ENCODE measurements at places on chromosomes 13 and 19.
A peak's percentile ranks its signal among the peaks of the same experiment; 100 is the strongest.

DNA sequence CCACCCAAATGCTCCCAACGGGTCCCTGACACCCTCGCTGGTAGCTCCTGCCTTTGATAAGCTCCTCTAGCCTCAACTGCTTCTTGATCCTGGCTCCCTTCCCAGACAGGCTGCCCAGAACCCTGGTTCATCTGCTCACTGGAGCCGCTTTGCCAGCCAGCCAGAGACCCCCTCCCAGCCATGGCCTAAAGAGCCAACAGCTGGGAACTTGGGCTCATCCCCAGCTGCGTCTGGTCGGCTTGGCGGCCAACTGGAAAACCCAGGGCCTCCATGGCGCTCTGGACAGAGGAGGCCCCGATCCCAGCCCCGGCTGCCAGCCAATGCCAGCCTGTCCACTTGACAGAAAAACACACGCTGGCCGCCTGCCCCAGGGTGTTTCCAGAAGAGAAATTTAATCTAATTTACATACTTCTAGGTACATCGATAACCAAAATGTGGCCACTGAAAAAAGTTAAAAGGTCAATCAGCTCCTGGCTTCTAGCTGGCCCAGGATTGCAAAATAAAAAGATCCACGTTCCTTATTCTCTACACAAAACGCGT is 3.0 kb upstream of the AKAP8L start:
- DNase-seq = no peak

DNA sequence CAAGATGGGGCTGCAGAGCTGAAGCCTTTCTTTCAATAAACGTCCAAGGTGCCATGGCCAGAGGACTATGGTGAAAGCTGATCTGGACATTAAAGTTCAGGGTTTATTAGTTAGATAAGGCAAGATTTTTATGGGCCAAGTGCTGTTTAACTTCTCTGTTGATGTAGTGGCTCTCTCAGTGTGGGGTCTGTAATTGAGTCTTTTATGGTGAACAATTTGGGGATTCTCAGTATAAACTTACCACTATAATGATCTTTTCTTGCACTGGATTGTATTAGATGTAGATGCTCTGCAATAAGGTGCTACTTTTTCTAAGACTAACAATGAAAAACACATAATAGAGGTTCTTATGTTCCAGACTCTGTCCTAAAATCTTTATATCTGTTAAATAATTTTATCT is 190.1 kb upstream of the KLF12 start:
- no peak for DNase-seq

DNA sequence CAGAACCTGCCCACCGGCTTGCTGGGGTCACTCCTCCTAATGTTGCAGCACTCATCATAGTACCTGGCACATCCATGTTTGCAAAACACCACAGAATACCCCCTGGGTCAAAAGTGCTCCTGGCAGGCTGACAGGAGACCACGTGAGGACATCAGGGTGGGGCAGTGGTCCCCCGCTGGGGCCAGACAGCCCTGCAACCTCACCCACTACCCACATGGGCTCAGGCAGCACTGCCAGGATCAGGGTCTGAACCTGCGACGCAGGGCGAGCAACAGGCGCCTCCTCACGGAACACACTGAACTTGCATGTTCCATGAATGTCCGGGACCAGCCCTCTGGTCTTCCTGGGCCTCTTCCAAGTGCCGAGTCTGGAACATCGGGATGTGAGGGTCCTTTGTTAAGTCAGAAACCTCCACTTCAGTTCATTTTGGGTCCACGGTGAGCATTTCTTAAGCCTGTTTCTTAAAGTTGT is 1.4 kb upstream of the SLC7A9 start:
- DNase-seq = no peak

DNA sequence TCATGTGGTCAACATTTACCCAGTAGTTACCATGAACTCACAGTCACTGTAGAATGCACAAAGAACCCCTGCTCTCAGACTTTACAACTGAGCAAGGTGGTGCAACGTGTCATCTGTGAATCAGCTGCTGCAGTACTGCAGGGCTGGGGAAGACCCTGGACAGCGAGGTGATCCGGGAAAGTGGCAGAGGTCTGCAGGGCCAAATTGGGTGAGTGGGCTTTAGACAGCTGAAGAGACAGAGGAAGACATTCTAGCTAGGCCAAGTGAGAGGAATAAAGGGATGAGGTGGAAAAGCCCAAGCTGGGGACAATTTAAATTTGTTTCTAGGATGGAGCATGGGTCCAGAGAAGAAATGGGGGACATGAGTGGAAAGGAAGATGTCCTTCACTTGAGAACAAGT is 270.5 kb downstream of the DCLK1 start:
- no peak for DNase-seq

- no peak for DNase-seq
Measured at GRCh38 chr13:91948736-91949135, 550.3 kb downstream of the GPC5 start.

DNA sequence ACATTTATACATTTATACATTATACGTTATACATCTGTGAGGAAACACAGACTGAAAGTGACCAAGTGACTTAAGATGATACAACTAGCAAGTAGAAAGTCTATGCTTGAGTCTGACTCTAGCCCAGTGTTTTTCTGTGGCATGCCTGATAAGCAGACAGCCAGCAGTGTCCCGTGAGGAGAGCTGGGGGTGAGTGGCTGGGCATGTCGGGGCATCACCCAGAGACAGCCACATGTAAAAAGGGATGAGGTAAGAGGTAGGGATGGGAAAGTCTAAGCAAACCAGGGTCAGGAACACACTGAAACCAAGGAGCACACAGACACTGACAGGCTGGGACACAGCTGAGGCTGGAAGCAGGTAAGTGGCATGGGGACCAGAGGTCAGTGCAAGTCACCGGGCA is 333.2 kb downstream of the FOXO1 start:
- no peak for DNase-seq

DNA sequence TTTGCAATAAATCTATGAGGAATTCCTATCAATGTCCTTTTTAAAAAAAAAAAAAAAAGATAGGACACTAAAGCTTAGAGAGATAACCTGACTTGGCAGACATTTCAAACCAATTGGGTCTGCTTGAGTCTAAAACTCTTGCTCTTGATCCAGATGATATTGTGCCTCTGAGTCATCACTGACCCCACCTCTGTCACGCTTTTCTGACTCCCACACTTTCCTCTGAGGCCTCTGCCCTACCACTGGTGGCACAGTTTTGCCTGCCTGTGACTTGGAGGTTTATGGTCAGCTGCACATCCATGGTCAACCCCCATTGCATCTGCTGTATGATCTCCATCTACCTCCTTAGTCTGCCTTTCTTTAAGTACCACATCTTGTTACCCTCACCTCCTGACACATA is 328.7 kb downstream of the SPRY2 start:
- DNase-seq = no peak

DNA sequence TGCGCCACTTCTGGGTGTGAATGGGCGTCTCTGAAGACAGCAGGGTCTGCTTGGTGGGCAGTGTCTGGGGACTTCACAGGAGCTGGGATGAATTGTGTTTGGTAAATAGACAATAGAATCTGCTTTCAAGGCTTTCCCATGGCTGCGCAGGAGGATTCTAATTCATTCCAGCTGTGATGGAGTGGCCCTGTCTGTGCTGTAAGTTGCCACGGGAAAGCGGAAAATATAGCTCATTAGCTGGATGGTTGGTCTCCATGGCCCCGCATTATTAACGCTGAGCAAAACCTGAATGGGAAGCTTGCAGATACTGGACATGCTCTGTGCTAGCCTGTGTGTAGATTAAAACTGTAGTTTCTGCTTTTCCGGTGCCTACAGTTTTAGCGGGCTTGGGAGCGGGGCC is 15.6 kb upstream of the C1QTNF9 start:
- DNase-seq = no peak

GRCh38 chr19:14366529-14366928 is 14.7 kb upstream of the ADGRE5 start:
- peak; percentile 46 for DNase-seq

- DNase-seq = no peak
Measured at GRCh38 chr13:21537105-21537504, 66.9 kb downstream of the MICU2 start.

DNA sequence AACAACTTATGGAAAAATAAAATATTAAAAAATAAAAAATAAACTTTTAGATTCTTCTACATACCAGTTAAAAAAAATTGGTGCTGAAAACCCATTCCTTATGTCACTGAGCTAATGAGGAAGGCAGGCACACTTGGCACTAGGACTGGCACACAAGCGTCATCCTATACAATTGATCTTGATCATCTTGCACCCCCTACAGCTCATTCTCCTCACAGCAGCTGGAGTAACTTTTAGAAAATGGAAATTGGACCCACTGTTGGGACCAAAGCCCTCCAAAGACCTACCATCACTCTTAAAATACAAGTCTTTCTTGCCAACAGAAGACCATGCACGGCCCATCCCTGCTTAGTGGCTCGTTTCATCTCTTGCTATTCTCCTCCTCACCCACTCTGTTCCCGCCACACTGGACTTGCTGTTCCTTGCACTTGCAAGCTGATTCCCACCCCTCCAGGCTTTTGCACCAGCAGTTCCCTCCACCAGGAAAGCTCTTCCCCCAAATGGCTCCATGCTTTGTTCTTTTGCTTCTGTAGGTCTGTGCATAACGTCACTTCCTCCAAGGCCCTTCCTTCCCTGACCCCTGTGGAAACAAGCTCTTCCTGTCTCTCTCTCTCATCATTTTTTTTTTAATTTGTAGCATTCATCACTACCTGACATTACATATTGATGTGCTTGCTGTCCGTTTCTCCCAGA is 11.6 kb downstream of the CTU1 start:
- DNase-seq = no peak

DNA sequence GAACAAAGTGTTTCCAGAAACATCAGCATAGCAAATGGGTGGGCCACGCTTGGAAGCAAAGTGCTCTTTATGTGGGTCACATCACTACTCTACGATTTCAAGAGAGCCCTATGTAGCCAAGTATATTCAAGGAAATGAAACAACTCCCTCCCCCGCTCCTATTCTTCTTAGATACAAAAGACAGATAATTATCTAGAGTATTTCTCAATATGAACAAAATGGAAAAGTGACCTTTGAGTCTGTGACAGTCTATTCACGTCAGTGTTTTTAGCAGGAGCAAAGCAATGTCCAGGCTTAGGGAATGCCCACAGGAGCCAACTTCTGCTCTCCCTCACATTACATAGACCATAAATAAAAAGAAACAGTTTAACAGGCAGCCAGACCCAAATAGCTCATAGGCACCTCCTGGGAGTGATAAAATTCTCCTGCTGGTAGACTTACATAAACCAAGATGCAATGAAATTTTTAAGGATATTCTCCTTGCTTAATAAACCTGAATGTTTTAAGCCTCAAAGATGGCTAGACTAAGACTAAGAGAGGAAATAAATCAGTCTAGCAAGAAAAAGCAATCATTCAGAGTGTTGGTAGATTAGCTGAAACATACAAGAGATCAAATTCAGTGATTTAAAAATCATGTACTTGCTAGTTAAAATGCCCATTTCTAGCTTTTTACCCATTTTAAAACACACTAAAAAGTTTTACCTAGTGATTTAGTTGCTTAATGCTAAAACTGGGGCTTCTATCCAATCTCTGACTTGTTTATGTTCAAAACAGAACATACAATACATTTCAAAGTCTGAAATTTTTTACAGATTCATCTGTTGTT is 182.8 kb downstream of the RGCC start:
- DNase-seq = no peak

DNA sequence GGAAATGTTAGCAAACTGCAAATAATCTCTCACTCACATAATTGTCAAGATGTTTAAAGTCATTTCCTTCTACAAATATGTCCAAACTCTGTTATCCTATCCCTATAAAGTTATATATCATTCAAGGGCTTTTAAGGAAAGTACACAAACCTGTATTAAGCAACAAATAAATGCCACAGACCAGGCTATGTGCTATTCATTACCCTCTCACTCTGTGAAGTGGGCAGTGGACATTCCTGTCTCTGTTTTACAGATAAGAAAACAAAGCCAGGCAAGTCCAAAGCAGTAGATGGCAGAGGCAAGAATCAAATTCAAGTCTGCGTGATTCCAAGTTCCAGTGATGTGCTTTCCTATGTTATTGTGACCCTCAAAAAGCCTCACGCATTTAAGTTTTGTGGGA is 140.6 kb downstream of the LHFPL6 start:
- no peak for DNase-seq

GRCh38 chr13:99431927-99432608 is 69.2 kb upstream of the TM9SF2 start:
- DNase-seq = no peak

DNA sequence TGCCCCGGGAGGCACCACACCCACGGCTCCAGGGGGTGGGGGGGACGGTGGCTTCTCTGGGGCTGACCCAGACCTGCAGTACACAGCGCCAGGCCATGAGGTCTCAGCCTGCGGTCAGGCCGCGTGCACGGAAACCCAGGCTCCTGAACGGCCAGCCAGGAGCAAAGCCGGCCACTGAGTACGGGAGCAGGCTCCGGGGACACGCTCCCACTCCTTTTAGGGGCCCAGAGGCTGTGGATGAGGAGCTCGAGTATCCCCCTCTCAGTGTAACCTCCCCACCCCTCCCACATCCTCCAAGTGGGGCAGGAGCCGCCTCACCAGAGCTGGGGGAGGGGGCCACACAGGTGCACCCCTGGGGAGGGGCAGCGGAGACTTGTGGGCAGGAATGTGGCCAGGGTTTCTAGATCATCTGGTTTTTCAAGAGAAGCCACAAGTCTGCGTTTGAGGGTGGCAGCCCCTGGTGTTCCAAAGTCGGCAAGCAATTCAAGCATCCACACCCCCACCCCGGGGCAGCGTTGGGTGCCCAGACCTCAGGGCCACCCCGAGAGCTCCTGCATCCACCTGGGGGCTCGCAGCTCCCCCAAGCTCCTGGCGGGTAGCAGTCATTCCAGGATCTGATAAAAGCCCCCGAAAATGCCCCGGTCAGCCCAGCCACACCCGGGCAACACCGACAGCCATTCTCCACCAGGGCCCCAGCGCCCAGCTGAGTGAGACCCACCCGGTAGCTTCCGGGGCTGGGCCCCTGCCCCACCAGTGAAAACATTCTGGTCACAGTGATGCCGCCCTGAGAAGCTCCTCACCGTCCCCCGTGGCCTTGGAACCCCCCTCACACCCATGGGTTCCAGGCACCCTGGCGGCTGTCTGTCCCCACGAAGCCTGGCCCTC is 6.1 kb downstream of the SBNO2 start:
- no peak for DNase-seq

DNA sequence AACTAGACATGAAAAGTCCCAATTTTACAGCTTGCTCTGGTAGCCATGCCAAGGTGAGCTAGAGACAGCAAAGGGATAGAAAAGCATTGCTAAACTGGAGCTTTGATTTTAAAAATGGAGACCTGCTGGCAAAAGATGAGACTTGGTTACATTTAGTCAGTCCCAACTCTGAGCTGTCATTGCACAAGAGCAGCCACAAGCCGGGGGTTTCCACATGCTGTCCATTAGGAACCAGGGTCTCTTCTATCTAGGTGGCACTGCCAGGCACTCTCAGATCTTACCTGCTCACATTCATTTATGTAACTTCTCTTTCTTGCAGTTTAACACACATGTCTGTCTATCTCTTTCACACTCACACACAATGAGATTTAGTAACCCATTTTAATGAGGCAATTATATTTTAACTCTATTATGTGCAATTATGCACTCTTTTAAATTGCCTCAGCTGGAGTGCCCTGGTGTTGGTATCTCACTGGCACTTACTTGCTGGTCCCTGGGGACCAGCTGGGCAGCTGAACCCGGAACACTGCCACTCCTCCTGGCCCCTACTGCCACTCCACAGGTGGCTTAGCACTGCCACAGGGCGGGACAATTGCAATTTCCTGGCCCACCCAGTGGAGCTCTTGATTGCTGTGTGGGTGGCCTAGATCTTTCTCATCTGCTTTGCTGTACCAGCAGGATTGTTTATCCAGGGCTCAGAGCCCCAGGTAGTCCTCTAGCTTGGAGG is 112.5 kb downstream of the COG6 start:
- no peak for DNase-seq
